ENCODE measurements at places on chromosomes 12 and 14.

GRCh38 chr14:58571769-58572472 lies 65.8 kb upstream of the DACT1 start:
- no peak for DNase-seq

- no peak for DNase-seq
Measured at GRCh38 chr14:74616996-74617700, 5.1 kb upstream of the LTBP2 start.

GRCh38 chr14:64210216-64210615 lies 84.0 kb downstream of the ESR2 start:
- no peak for DNase-seq

DNA sequence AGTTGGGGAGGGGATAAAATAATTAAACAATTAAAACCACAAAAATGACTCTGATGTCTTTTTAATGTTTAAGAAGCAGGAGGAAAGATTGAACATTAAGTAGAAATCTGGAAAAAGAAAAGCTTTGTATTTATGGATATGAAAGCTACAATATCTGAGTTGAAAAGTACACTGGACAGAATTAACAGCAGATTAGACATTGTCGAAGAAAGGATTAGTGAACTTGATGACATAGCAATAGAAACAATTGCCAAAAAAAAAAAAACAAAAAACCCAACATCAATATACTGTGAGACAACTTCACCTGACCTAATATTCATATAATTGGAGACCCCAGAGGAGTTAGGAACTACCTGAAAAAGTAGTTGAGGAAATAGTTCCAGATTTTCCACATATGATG lies 289.5 kb upstream of the RGS6 start:
- DNase-seq: no peak

DNA sequence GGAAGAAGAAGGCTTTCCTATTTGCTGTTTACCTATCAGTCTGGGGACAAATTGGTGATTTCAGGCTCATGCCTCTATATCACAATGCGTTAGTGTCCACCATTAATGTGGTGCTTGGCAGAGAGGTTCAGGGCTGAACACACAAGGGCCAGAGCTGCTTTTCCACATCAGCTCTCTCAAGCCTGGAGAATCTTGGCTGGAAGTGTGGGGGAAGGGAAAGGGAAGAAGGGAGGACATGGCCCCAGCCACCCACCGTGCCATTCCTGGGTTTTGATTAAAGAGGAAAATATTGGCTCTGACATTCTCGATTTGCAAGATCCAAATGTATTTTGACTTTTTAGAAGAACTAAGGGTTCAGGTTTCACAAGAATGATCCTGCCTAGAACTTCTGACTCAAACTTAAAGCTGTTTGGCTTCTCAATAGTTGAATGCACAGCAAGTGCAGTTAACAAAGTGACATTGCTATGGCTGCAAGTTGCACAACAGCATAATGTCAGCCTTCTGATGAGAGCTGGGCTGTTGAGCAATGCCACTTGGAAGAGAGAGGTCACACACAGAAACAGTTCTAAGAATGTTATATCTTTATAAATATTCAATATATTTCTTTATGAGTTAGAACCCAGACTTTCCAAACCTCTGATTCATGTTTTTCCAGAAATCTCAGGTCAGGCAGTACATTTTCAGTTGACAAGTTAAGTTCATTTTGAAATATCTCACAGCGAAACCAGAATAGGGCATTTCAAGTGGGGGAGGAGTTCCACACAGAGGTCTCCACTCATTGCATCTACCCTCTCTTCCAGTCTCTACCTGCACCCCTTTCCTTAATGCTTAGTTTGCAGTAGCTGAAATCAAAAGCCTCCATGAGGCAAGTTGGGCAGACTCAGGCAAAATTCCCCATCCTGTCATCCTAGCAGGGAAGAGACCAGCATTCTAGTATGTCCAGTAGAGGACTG lies 25.3 kb downstream of the IGF1 start:
- DNase-seq: no peak

GRCh38 chr12:19369691-19370148 lies 69.6 kb upstream of the AEBP2 start:
- DNase-seq: no peak

GRCh38 chr14:99394602-99395156 lies 86.0 kb downstream of the SETD3 start:
- no peak for DNase-seq

GRCh38 chr12:47078733-47079467 lies 521 bp upstream of the PCED1B start:
- no peak for DNase-seq

GRCh38 chr14:93892505-93892839 lies 34.7 kb upstream of the FAM181A start:
- no peak for DNase-seq

DNA sequence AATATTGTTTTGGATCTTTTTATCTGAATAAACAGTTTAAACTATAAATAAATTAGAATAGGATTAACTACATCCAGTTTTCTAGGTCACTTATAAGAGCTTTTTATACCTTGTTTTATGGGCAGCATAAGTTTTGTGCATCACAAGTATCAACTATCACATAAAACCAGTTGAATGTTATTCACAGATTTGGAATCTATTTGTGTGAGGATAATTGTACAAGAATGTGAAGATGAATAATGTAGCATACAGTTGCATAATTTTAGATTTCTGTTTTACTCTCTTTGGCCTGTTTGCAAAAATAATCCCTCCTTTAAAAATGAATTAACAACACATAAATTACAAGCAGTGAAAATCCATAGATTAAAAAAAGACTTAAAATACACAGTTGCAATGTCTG lies 88.8 kb downstream of the SCFD1 start:
- no peak for DNase-seq

DNA sequence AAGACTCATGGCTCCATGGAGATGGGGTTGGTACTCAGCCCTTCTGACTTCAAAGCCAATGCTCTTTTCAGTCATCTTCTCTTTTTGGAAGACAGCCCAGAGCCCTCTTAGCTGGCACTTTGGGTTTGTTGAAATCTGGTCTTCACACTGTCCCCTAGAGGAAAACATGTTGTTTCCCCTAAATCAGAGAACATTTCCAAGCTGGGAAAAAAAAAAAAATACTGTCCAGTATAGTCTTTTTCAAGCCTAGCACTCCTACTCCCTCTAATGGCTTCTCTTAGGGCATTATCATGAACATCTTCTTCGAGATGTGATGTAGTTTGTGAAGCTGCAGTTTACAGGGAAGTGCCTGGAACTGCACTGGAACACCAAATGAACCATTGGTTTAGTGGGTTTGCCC lies 3.0 kb upstream of the ZC3H14 start:
- DNase-seq: peak; percentile 15

DNA sequence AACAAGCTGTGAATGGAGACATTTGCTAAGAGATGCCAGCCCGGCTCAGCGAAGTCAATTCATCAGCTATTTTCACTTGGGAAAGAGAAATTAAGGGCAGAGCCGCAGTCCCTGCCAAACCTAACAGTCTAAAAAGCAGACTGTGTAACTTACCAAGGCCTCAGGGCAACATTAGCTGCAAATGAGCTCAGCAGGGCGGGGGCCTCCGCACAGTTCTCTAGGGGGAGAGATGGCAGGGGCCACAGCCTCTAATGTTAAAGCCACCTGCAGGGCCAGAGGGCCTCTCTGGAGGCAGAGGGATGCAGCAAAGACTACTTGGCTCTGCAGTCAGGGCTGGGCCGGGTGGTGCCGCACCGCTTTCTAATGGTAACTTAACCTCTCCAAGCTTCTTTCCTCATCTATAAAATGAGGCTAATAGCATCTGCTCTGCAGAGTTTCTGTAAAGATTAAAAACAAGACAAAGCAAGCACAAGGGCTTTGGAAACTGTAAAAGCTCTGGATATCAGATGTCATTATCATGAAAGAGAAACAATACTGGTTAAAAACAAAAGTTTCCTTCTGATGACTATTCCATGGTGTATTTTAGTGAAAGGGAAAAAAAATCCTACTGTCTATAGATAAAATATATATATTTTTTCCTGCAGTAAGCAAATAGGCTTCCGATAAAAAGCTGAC lies 13.4 kb upstream of the GPRC5A start:
- DNase-seq: no peak

DNA sequence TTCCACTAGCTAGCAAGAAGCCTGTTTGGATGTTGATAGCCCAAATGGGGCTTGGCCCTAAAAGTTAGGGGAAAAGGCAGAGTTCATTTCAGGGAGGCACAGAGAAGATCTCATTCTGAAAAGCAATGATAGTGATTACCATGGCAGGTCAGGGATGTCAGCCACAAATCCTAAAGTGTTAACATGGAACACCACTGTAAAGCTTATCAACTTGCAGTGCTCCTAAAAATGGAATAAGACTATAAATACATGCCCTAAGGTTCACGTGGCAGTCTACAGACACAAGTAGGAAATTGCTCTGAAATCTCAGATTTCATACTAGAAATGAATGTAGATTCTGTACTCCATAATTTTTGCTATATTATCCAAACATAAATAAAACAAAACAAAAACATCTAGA lies 280.0 kb upstream of the E2F7 start:
- no peak for DNase-seq

DNA sequence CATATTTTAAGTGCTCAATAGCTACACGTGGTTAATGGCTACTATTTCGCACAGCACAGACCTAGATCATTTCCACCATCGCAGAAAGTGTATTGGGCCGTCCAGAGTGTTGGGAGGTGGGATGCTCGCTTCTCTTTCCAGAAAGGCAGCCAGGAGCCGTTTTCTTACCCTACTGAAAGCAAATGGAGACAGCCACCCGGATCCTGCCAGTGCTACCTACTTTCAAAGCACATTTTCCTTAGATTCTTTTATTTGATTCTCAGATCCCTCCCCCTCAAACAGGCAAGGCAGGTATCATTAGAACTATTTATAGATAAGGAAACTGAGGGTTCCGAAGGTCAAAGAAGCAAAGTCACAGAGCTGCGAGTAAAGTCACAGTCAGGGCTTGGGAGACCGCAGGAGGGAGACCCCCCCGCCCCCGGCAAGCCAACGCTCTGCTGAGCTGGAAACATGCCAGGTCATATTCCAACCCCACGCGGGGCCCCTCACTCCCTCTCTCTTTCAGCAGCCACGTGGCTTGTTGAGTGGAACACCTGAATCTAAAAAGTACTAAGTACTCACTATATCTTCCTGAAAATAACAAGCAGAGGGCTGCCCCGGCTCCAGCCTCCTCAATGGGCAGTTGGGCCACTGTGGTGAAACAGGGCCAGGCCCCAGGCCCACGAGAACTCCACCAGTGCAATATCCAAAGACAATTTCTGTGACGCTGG lies 36.2 kb downstream of the PRIMA1 start:
- no peak for DNase-seq

DNA sequence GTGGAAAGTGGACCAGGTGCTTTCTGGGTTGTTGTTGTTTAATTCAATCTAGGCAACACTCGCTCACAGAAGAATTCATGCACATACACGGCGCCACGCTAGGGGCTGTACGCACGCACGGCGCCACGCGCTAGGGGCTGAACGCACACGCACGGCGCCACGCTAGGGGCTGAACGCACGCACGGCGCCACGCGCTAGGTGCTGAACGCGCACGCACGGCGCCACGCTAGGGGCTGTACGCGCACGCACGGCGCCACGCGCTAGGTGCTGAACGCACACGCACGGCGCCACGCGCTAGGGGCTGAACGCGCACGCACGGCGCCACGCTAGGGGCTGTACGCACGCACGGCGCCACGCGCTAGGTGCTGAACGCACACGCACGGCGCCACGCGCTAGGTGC lies 54.3 kb downstream of the NINJ2 start:
- DNase-seq: no peak

DNA sequence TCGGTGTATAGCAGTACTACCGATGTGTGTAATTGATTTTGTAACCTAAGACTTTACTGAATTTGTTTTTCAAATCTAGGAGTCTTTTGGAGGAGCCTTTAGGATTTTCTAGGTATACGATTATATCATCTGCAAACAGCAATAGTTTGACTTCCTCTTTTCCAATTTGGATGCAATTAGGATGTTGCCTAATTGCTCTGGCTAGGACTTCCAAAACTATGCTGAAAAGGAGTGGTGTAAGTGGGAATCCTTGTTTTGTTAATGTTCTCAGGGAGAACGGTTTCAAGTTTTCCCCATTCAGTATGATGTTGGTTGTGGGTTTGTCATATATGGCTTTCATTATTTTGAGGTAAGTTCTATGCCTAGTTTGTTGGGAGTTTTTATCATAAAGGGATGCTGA lies 171.6 kb upstream of the PDE3A start:
- DNase-seq: no peak

DNA sequence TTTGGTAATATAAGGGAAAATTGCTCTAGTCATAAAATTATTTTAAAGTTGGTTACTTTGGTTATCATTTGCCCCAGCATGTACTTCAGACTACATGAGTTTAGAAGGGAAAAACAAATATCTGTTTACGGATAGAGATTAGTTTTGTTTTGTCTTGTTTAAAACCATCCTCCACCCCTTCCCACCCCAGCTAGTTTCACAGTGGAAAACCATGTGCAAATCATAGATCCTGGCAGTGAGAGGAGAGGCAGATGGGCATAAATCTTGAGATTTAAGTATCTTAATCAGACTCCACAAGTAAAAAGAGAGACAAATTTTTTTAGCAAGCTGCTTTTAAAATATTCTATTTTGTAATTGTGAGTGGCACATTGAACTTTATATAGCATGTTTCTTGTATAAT lies 424.7 kb downstream of the TMEM117 start:
- DNase-seq: no peak

GRCh38 chr14:82776958-82777357 lies 1243.3 kb upstream of the SEL1L start:
- no peak for DNase-seq

GRCh38 chr12:132077322-132078100 lies 66.6 kb downstream of the DDX51 start:
- DNase-seq: no peak

GRCh38 chr14:71441126-71441525 lies 491.1 kb upstream of the RGS6 start:
- DNase-seq: no peak

Data from OCI-LY7 (cell line).